ENCODE measurements at places on chromosomes 5 and 9.

- no peak for DNase-seq
Measured at GRCh38 chr5:160744268-160745101, 107.5 kb downstream of the ATP10B start.

DNA sequence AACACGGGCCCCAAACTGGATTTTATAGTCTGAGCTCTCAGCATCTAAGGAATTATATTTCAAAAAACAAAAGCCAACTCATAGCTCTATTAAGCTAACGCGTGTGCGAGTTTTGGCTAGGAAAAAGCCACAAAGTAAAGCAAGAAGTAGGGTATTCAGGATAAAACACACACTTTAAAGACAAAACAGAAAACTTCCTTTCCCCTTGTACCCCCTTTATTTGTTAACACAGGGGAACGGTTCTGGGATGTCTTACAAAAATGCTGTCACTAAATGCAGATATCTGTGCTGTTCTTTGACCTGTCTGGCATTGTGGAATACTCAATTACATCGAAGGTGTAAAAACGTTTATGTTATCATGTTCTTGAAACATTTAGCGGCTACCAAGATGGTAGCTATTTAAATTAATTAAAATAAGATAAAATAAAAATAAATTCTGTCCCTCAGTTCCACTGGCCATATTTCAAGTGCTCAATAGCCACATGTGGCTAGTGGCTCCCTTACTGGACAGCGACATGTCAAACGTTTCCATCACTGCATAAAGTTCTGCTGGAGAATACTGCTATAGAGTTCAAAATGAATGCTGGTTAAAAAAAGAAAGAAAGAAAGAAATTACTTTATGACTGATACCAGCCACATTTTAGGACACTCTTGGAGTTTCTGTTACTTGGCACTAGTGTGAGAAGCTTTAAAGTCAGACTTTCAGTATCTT is 7.2 kb upstream of the MEF2C start:
- DNase-seq = no peak

DNA sequence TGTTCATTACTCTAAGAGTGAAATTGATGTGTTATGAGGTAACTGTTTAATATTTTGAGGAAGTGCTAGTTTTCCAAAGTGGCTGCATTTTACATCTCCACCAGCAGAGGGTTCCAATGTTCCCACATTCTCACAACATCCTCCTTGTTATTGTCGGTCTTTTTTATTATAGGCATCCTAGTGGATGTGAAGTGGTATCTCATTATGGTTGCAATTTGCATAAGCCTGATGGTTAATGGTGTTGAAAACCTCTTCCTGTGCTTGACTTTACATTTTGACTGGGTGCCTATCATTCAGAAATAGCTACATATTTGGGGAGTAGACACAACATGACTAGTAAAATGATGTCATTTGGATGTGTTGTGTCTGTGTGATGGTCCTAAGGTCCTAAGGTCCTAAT is 143.6 kb downstream of the MRPS30 start:
- DNase-seq = peak; percentile 20

DNA sequence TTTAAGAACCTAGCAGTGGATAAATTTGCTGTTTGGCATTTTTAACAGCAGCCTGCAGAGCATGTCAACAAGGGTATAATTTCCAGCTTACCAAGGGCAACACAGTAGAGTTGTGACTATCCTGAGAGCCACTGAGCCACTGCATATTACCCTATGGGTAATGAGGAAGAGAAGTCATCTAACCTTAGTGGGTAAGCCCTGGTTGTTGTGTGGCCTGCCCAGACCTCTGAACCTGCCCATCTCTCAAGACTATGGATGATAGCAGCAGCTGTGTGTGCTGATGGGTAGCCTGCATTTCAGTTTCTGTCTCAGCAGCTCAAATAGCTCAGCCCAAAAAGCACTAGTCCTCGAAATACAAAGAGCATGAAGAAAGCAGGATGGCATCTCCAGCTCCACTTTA is 56.1 kb upstream of the PIP5K1B start:
- no peak for DNase-seq

- no peak for DNase-seq
Measured at GRCh38 chr9:124593651-124594058, 86.5 kb upstream of the NR5A1 start.

- no peak for DNase-seq
Measured at GRCh38 chr9:123941524-123942070, 11.7 kb upstream of the DENND1A start.

- no peak for DNase-seq
Measured at GRCh38 chr9:93301291-93301811, 117.4 kb downstream of the WNK2 start.

GRCh38 chr5:23014266-23014665 is 161.1 kb upstream of the CDH12 start:
- DNase-seq = no peak

GRCh38 chr5:9340085-9340484 is 205.8 kb downstream of the SEMA5A start:
- no peak for DNase-seq

GRCh38 chr9:134495881-134496412 is 145.7 kb upstream of the COL5A1 start:
- no peak for DNase-seq

DNA sequence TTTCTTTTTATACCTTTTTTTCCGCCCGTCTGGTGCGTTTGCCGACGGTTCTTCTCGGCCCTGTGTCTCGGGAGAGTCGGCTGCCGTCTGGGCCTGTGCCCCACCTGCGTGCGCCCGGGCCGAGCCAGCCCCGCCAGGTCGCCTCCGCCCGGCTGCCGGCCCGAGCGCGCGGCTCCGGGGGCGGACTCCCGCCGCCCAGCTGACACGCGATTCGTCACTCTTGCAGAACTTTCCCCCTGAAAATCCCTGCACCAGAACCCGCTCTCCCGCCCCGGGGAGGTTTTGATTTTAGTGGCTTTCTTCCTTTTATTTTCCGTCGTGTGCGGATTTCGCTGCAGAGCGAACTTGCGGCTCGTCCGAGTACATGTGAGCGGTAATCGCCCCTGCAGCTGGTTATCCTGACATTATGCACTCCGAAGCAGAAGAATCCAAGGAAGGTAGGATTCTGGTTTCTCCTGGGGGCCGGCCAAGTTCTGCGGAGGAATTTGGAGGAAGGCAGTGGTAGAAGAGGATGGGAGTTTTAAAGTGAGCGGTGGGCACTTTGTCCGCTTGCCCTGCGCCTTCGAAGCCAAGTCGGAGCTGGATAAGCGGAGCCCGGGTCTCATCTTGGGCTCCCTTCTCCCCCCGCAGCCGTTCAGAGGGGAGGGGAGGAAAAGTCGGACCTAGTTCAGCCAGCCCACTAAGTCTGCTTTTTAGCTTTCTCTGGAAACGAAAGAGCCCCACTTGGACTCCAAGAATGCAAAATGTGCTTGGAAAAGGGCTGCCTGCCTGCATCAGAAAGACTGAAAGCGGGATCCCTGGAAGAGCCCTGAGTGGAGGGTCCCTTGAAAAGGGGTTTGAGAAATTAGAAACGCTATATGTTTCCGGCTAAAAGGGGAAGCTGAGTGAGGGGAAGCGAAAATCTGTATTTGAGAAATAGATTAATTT is at the start of gene TNFAIP8:
TSS of gene TNFAIP8 (plus strand) at position 335 of the 927 bp plus-strand sequence. CDS start at position 407, 72 bp downstream.
- peak; percentile 46 for DNase-seq

DNA sequence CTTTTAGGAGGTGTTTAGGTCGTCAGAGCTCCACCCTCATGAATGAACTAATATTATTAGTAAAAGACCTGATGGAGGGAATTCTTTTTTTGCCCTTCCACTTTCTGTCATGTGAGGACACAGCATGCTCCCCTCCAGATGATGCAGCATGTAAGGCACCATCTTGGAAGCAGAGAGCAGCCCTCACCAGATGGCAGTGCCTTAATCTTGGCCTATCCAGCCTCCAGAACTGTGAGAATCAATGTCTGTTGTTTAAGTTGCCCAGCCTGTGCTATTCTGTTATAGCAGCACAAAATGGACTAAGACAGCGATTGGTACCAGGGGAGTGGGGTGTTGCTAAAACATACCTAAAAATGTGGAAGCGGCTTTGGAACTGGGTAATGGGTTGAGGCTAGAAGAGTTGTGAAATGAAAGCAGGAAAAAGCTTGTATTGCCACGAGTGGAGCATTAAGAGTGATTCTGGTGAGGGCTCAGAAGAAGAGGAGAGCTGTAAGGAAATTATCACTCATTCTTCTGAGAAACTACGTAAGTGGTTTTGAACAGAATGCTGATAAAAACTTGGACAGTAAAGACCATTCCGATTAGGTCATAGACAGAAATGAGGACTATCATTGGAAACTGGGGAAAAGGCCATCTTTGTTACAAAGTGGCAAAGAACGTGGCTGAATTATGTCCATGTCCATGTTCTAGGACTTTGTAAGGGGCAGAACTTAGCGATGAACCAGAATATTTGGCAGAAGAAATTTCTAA is 28.6 kb downstream of the PTPDC1 start:
- no peak for DNase-seq

DNA sequence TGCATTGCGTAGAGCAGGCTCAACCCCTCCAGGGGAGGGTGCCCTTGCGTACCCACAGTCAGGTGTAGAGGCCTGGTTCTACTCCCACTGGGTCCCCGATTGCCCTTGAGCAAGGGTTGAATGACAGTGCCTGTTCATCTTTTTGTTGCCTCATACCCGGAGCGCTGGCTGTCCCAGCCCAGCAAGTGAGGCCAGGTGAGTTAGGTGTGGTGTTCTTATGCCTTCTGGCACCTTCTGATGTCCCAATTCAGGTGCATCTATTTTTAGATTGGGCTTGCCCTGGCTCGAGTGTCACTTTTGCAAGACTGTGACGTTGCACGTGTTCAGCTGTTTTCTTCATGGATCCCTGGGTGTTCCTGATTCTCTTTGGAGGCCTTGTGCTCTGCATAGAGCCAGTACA is 257.8 kb downstream of the GOLPH3 start:
- no peak for DNase-seq

DNA sequence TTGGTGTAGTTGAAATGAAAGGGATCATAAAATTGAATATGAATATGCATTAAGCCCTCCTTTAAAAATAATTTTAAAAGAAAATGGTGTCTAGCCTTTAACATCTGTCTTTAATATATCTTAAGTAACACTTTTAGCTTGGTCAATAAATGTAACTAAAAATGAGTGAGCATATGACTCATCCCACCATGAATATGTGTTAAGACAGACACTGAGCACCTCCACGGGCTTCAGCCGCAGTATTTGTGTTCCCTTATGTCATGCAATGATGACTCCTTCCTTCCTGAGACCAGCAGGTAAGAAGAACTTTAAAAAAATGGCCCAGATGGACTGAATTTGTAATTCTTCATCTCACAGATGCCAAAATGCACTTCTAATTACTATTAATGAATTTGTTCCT is 563.2 kb downstream of the NR2F1-AS1 start:
- peak; percentile 45 for DNase-seq

DNA sequence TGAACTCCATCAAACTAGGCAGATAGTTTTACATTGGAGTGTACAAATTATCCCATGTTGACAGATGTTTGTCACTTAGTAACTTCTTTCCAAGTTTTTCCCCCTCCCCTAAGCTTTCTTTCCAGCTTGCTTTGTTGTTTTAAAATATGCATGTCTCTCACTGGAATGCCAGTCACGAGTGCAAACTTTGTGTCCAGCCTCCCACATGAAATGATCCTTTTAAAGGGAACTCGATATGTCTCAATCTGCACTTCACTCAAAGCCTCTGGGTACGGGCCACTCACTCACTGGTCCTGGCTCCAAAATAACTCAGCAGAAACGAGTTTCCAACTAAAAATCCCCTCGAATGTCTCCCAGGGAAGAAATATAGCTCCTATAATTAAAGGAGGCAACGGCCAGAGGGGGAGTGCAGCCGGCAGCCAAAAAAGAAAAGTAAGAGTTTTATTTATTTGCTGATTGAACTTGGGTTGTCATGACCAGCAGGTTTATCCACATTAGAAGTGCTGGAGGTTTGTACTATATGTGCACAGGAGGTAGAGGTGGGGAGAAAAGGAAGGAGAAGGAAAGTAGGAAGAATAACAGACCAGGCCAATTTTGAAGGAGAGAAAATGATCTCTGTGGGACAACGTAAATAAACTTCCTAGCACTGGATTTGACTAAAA is 17.5 kb downstream of the NR2F1 start:
- DNase-seq = no peak

DNA sequence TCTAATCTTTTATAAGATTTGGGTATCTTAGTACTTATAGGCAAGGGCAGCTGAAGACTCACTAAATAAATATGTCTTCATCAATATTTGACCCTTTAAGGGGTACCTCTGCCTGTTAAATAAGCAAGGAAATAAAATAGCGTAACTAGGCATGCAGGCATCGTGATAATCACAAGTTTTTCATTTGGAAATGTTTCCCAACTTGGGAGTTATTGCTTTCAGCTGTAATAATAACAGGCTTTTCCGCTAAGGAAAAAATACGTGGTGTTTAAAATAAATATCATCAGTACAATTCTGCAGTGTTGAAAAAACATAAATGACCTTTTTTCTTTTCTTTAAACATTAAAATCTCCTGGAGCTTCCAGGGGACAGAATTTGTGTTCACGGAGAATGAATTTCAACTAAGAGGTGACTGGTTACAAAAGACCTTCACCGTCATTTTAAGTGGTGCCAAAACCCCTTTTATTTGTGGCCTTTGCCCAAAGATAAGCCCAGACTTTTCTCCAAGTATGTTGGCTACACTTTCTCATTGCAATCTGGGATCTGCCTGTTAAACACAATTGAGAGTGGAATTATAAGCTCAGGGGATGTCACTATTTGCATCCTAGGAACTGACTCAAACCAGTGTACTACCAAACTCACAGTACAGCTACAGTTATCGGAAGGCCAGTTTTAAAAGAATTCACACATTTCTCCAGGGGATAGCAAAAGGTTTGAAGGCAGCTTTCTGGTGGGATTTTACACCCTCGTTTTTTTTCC is 218.6 kb downstream of the FBXL7 start:
- DNase-seq = no peak

- peak; percentile 18 for DNase-seq
Measured at GRCh38 chr5:121967187-121967586, 5.4 kb downstream of the SRFBP1 start.

DNA sequence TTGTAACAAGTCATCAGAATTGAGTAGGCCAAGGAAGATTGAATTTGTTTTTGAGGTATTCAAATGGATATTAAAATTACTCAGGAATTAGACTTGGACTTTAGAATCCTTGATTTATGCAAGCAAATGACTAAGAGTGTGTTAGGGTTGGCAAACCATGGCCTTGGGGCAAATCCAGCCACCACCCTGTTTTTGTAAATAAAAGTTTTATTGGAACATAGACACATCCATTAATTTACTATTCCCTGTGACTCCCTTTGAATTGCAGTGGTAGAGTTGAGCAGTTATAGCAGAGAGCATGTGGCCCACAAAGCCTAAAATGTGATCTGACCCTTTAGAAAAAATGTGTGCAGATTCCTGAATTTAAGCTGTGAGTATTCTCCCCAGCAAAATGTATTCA is 115.6 kb downstream of the WDR70 start:
- peak; percentile 33 for DNase-seq

- no peak for DNase-seq
Measured at GRCh38 chr9:133995012-133995896, 3.1 kb upstream of the VAV2 start.

GRCh38 chr5:34562791-34563190 is 93.3 kb upstream of the RAI14 start:
- DNase-seq = no peak

DNA sequence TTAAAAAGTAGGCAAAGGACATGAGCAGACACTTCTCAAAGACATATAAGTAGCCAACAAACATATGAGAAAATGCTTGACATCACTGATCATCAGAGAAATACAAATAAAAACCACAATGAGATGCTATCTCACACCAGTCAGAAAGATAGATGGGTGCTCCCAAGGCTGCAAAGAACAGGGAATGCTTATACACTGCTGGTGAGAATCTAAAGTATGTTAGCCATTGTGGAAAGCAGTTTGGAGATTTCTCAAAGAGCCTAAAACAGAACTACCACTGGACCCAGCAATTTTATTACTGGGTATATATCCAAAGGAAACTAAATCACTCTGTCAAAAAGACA is 154.2 kb downstream of the NDUFS4 start:
- peak; percentile 35 for DNase-seq

- no peak for DNase-seq
Measured at GRCh38 chr5:39301406-39301805, 62.9 kb downstream of the C9 start.

Data from HFFc6 (cell line).